ENCODE measurements at places on chromosomes 4 and X.

DNA sequence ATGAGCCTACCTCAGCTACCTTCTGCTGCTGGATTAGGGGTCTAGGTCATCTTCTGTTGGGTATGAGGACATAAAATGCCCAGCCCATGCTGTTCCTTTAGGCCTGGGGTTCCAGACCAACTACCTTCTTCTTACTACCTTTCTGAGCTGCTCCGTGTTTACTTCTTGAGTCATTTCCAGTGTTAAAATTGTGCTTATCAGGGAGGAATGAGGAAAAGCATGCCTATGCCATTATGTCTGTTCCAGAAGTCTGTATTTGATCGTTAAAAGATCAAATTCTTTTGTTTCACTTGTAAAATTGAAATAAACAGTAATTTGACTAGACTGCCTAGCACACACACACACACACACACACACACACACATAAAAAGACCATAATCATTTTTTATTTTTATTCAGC, 1912.7 kb upstream of the TENM3 start:
- DNase-seq: no peak

GRCh38 chrX:34813618-34814017, 129.0 kb upstream of the FAM47B start:
- DNase-seq: no peak

DNA sequence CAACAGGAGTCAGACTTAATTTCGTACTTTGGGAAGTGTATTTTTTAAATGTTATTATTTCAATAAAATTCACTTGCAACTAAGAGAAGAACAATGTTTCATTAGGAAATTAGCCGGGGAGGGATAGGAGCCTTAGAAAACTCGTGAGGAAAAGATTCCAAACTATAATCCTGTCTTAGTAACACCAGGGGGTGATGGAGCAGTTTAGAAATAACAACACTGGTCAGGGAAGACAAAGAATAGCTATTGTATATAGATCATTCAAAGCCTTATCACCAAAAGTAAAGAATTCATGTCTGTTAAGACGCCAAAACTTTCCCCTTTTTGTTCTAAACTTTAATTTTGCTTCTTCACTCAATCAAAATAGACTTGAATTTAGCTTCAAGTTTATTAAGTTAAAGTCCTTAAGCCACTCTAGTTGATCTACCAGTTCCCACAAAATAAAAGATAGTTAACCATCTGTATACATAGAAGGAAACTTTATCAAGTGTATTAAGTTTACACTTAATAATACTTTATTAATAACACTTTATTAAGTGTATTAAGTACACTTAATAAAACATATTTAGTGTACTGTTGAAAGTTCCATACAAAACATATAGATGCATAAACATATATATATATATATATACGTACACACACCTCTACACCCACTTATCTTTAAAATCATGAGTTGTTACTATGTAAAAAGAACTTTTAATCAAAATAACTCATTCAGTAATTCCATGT, 60.5 kb downstream of the ARAP2 start:
- DNase-seq: no peak

- no peak for DNase-seq
These were observed 259.8 kb downstream of the ARHGAP10 start for GRCh38 chr4:147991543-147992283.

DNA sequence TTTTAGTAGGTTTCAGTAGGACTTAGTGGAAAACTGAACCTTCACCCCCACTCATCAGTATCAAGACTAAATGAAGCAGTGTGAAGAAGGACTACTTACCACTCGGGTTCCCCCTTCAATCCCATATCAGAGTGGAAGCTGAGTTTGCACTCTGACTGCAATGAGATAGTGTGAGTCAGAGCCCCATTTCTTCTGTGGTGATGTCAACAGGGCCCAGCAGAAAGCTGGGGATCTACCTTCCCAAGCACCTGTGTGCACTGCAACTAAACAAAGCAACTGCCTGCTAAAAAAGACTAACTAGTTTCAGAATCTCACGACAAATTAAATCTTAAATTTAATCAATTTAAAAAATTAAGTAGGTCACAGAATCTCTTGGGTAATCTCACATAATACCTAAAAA, 1837.0 kb upstream of the PCDH7 start:
- no peak for DNase-seq

- no peak for DNase-seq
These were observed 3.6 kb downstream of the CWH43 start for GRCh38 chr4:48989461-48990203.

DNA sequence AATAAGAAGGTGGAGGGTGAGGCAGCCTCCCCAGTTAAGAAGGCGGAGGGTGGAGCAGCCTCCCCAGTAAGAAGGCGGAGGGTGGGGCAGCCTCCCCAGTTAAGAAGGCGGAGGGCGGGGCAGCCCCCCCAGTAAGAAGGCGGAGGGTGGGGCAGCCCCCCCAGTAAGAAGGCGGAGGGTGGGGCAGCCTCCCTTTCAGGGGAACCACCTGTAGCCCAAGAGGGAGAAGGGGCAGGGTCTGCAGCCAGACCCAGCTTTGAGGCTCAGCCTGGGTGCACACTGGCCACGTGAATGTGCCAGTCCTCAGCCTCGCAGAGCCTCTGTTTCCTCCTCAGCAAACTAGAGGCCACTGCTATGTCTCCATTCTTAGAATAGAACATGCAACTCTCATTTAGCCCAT, 52.6 kb downstream of the HMX1 start:
- no peak for DNase-seq

- DNase-seq: no peak
These were observed 1.1 kb downstream of the TMEM131L start for GRCh38 chr4:153466949-153467896.

GRCh38 chr4:123930996-123931395, 534.4 kb downstream of the SPRY1 start:
- DNase-seq: no peak

DNA sequence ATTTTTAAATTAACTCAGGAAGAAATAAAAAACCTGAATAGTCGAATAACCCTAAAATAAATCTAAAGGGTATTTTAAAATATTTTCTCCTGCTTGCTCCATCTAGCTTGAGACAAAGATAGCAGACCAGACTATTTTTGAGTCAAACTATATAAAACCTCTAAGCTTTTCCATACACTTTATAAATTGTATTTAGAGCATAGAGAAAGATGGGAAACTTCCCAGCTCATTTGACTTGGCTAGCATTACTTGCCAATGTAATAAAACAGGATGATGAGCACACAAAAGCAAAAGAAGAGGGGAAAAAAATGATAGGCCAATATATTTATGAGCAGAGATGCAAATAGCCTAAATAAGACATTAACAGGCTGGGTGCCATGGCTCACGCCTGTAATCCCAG, 117.1 kb downstream of the ANAPC4 start:
- DNase-seq: no peak

DNA sequence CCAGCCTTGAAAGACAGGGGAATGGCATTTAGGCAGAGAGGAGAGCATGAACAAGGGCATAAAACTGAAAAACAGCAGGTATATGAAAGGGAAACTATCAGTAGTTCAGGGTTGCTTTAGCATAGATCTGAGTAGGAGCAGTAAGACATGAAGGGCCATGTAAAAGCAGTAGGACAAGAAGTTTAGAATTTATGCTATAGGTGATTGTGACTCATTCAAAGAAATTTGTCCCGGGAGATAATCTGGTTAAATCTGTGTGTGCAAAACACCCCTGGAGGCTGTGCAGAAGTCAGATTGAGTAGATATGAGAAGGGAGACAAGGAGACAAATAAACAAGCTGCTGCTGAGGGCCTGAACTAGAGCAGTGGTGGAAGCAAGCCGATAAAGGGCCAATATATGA, 109.1 kb upstream of the BMP3 start:
- no peak for DNase-seq

DNA sequence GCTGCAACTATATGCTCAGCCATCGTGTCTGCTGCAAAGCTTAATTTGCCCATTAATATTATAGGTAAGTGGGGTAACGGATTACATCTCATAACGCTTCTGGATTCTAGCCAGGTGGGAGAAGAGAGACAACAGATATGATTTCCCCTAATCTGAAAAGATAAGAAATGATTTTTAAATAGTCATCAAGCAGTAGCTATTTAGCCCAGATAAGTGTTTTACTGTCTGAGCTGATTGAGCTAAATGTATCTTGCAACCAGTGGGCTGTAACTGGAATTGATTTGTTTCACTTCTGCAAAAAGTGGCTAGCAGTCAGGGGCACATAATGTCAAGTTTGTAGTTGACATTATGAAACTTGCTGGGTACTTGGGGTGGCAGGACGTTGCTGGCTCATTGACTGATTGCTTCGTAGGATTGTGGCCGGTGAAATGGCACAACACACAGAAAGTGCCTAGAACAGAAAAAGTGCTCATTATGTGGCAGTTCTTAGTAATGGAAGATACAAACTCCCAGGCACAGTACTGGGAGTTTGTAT, 18.5 kb downstream of the LAP3 start:
- no peak for DNase-seq

DNA sequence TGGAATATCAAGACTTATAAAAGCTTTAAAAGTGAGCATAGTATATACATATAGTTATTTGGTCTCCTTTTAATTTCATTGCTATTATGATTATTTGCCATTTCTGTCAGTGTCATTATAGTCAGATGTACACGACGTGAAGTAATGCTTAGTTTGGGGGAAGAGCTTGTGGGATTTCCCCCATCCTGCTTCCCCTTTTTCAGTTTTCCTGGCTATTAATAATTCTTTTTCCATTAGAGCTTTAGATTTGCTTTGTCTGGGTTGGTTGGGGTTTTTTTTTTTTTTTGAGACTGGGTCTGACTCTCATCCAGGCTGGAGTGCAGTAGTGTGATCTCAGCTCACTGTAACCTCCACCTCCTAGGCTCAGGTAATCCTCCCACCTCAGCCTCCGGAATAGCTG, 5.4 kb downstream of the ABCE1 start:
- no peak for DNase-seq

- DNase-seq: no peak
These were observed 59.9 kb upstream of the WDR17 start for GRCh38 chr4:176005766-176006165.

- DNase-seq: no peak
These were observed 173.7 kb downstream of the PWWP3B start for GRCh38 chrX:106341823-106342222.

GRCh38 chr4:80486603-80487002, 151.1 kb downstream of the CFAP299 start:
- DNase-seq: no peak

DNA sequence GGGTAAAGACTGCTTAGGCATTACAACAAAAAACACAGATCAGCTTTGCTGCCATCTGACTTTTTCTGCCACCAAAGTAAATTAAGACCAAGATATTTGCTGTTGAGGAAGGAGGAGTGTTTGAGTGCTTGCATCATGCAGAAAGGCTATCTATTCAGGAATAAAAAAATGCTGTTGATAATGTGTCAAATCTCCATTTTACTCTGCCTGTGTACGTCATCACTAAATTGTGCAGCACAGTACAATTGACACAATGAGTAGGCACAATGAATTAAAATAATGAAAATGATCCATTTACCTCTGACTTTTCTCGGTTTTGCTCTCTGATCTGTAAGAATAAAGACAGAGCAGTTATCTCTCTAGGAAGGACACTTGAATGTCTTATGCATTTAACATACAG, 56.3 kb downstream of the NKX6-1 start:
- DNase-seq: no peak

DNA sequence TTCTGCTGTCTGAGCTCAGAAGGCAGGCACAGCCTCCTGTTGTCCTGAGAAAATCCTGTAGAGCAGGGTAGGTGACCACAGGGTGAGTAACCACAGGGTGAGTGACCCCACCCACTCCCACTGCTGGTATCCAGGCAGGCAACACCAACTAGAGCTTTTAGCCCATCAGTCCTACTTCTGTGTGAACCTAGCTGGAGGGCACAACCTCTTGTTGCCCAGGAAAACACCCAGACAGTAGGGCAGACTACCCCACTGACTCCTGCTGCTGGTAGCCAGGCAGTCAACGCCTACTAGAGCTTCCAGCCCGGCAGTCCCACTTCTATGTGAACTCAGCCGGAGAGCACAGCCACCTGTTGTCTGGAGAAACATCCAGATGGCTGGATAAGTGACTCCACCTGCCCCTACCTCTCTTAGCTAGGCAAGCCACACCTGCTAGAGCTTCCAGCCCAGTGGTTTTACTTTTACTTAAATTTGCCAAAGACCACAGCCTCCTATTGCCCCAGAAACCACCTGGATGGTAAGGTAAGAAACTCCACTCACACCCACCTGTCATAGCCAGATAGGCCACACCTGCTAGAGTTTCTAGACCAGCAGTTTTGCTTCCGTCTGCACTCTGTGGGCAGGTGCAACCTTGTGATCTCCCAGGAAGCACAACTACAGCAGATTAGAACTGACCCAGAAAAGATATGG, 371.6 kb downstream of the INPP4B start:
- DNase-seq: no peak

DNA sequence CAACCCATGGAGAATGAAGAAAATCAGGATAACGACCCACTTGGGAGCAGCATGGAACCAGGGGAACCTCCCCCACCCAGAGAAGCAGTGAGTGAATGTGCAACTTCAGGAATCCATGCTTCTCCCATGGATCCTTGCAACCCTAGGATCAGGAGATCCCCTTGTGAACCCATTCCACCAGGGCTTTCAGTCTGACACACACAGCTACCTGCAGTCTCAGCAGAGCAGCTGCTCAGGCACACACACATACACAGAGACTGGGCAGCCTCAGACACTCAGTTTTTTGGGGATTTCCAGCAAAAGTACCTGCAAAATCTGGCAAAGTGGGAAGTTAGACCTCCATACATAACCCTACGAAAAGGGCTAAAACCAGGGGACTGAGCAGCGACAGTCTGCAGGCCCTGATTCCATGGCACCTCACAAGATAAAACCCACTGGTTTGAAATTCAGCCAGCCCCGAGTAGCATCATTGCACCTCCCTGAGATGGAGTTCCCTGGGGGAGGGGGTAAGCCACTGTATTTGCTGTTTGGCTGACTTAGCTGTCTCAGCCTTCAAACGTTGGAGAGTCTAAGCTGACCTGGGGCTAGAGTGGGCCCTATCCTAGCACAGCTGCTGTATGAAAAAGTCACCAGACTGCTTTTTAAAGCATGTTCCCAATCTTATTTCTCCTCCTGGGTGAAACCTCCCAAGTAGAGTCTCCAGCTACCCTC, 737.5 kb upstream of the NDST4 start:
- DNase-seq: no peak

DNA sequence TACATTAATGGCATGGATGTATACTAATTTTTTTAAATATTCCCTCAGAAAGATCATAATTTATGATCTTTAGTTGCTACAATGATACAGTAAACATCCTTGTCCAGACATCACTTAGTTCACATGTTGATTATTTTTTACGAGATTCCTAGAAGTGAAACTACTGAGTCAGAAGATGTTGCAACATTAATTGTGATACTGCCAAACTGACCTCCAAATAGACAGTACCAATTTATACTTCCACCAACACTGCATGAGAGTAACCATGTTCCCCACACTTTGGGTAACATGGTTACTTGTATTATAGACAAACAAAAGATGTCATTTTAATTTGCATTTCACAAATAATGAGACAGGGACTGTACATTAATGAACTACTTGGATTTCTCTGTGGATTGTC, 19.6 kb downstream of the RCHY1 start:
- no peak for DNase-seq

- no peak for DNase-seq
These were observed 35.3 kb downstream of the ARFIP1 start for GRCh38 chr4:152815078-152815477.

GRCh38 chr4:26161030-26161824, 159.6 kb upstream of the RBPJ start:
- no peak for DNase-seq

Data from thymus (tissue), 14 donors.